Stimulated activated CD4-positive, alpha-beta T cell treated with anti-CD3 and anti-CD28 coated beads, Interleukin-12 subunit alpha, Interleukin-12 subunit beta, amount 100 ng/mL, for 24 hours (primary cell): ENCODE measurements at places on chromosomes 4 and X.

DNA sequence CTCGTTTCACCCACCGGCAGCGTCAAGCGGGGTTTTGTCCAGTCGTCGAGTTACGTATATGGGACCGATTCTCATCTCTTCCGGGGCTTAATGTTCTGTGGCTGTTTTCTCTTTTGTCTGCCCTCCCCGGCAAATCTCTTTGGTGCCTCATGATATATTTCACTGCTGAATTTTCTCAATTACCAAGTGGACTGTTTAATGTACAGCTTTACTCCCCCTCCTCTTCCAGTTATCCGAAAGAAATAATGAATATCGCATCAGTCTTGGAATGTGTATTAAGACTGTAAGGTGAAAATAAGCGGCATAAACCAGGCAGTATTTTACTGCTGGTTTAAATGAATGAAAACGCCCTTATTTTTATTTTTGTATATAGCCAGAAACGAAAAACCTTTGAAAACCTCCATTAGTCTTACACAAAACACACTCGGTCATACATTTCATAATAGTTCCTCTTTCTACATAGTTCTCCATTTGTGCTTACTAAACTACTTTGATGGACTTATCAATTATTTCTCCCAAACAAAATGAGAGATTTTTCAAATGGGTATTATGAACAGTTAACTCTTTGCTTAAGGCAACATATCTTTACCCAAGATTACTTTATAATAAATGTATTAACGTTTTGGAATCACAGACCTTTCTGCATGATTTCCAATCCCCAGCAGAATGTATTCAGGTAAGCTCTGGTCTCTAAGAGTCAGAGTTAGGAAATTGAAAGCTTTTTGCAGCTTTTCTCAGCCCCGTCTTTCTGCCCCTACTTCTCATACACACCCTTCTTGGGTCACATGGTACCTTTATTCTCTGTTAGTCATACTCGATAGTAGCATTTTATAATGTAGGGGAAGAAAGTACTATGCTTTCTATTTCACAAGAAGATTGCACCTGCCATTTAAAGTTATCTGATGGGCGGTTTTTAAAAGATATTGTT, 979 bp downstream of the RP2 start:
- DNase-seq, result no peak

DNA sequence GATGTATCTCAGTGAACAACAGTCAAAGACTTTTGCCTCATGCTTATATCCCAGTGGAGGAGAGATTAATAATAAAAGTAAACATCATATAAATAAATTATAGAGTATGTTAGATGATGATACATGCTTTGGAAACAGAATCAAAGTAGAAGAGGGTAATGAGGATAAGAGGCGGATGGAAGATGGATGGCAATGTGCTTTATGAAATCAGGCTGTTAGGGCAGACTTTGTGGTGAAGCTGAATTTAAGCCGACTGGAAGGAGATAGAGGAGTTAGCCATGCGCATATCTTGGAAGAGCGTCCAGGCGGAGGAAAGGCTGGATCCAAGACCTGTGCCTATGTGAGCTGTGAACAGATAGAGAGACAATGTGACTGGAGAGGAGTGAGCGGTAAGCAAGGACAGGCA, 74.9 kb upstream of the GUCY1A1 start:
- DNase-seq, result no peak

- no peak for DNase-seq
These were observed 113.0 kb upstream of the PAK3 start for GRCh38 chrX:110983024-110983423.

GRCh38 chr4:53016099-53016820, 154.1 kb downstream of the RASL11B start:
- no peak for DNase-seq

DNA sequence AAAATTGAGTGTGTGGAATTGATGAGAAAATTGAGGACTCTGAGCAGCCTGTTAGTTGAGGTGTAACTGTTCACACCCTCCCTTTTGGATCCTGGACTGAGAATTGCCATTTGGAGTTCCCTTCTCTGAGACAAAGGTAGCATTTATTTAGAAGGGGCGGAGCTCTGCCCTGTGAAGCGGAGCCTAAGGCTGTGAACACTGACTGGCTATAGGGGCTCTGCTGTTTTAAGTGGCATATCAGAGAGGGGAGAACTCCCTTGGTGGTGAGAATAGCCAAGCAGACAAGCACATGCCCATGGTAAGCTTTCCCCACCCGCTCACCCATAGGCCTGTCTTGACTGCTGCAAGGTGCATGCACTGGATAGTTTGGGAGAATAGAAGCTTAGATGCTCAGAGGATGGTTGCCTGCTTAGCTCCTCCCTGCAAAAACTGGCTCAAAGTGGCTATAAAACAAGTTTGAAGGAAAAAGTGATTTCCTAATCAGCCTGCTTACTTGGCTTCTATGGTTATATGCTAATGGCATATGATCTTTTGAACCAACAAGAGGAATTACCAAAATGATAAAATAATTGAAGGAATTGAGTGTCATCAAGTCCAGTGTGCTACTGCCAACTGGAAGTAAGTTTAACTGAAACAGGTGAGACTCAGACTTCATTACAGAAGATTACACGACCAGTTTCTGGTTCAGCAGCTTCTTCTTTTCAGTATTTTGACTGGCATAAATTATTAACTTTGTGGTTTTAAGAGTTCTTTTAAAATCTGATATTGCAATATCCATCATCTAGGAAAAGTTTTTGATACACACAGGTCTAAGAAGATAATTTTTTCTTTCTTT, 108.4 kb downstream of the AFF1 start:
- DNase-seq, result no peak

DNA sequence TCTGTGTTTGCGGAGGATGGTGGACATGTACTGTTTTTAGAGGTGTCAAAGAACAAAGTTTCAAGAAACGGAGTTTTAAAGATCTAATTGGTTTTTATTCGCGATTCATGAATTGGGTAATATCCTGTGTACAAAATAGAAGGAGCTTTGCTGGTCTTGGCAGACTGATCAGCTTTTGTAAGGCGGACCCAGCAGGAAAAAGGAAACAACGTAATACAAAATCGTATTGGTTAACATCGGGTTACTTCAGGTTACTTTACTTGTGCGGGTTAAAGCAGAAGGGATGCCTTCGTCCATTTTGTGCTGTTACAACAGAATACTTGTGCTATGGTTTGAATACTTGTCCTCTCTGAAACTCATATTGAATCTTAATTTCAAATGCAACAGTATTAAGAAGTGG, 11.4 kb upstream of the NYX start:
- no peak for DNase-seq

GRCh38 chrX:64427281-64427680, 32.0 kb upstream of the MTMR8 start:
- no peak for DNase-seq

DNA sequence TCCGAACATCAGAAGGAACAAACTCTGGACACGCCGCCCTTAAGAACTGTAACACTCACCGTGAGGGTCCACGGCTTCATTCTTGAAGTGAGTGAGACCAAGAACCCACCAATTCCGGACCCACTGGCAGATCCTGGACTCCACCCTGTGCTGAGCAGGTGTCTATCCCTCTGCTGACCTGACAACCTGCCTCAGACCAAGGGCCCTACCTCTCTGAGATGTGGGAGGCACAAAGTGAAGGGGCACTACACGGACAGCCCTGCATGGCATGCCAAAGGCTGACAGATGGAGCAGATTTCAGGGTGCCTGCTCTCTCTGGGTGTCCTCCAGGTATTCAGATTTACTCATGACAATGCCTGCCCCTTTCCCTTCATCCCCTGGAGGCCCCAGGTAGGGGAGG, 14.0 kb upstream of the HSFX1 start:
- no peak for DNase-seq

DNA sequence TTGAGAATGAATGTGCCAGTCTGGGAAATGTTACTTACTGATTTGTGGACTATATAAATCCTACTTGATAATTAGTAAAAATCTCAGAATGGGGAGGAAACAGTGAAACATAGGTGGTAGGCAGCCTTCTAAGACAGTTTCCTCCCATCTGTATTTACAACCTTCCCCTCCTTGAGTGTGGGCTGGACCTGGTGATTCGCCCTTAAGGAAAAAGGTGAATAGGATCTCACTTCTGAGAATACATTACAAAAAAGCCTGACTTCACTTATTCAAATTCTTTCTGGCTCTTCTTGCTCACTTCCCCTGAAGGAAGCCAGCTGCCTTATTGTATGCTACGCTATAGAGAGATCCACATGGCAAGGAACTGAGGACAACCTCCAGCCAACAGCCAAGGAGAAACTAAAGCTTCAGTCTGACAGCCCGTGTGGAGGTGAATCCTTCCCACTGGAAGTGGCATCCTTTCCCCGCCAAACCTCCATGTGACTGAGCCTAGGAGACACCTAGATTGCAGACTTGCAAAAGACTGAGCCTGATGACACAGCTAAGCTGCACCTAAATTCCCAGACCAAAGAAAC, 585.0 kb downstream of the STPG2 start:
- no peak for DNase-seq

GRCh38 chr4:148834804-148835631, 392.8 kb upstream of the NR3C2 start:
- no peak for DNase-seq

- no peak for DNase-seq
These were observed 114.4 kb downstream of the WDFY3 start for GRCh38 chr4:84852081-84852480.
